ENCODE measurements at places on chromosomes 16 and 17.

GRCh38 chr16:85650135-85650843, 37.2 kb downstream of the GSE1 start:
- DNase-seq, result no peak

- DNase-seq, result no peak
These were observed 15.6 kb downstream of the TMEM100 start for GRCh38 chr17:55706808-55707773.

- no peak for DNase-seq
These were observed 7.7 kb downstream of the MSL1 start for GRCh38 chr17:40129498-40129897.

DNA sequence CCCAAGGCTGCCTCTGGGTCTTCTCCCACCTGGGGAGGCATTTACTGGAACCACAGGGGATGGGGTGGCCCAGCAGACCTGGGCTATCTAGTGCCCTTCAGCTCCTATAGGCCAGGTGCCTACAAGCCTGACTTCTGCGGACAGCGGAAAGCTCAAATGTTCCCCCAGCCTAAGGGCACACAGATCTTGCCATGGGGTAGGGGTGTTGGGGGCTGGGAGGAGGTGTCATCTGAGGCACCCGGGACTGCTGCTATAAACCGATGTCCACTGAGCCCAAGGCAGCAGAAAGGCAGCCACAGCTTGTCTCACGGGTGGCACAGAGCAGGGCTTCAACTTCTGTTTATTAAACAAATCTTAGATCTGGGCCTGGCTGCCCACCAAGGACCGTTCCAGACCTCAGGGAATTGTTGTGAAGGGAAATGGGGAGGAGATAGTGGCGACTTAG, 3.6 kb downstream of the MYO1C start:
- no peak for DNase-seq

GRCh38 chr16:74877706-74878105, 103.1 kb upstream of the FA2H start:
- no peak for DNase-seq

DNA sequence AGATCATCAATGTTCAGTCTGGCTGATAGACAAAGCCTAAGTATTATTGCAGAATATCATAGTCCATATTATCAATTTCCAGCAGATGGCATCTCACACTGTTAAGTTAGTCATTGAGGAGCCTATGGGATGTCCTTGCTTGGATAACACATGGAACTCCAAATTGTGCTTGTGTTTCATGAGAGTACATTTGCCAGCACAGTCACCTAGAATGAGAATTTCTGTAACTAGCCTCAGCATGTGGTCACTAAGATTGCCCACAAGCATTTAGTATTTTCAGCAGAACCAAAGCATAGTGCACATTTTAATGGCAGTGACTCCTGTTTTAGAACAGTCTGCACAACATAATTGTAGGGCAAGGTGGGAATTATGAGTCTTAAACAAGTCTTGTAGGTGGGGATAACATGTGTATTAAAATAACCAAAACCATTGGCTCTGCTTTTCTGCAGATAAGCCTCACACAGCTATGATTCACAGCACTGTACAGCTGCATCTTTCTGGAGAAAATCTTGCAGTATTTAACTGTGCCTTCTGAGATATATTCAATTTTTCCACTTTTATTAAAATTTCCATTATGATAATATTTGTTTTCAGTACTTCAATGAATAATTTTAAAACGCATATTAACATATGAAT, 882.8 kb upstream of the SOX9 start:
- DNase-seq, result no peak

Measured in stimulated activated CD4-positive, alpha-beta T cell treated with anti-CD3 and anti-CD28 coated beads, Interleukin-2, amount 100 ng/mL, for 48 hours (primary cell).